Dermis microvascular lymphatic vessel endothelial cell (primary cell): ENCODE measurements at places on chromosomes 7 and 10. TPM values are rescaled to one million over a fixed set of nuclear protein-coding genes. Genes with fewer than 3 reads are reported as not detected.

- DNase-seq = no peak
Observed at GRCh38 chr10:5252177-5253037, 55.8 kb downstream of the AKR1C4 start.

GRCh38 chr7:142870566-142871259 is 14.8 kb downstream of the TRPV6 start:
- no peak for DNase-seq

Gene CCDC71L
- 40.4 and 84.3 TPM in 2 replicates for total RNA-seq

- no peak for DNase-seq
Observed at GRCh38 chr7:100211342-100211780, 8.4 kb upstream of the PVRIG start.

- DNase-seq = no peak
Observed at GRCh38 chr10:131033166-131034085, 278.1 kb downstream of the TCERG1L start.

Gene HOGA1
- 0.38 and 0.77 TPM in 2 replicates for total RNA-seq

DNA sequence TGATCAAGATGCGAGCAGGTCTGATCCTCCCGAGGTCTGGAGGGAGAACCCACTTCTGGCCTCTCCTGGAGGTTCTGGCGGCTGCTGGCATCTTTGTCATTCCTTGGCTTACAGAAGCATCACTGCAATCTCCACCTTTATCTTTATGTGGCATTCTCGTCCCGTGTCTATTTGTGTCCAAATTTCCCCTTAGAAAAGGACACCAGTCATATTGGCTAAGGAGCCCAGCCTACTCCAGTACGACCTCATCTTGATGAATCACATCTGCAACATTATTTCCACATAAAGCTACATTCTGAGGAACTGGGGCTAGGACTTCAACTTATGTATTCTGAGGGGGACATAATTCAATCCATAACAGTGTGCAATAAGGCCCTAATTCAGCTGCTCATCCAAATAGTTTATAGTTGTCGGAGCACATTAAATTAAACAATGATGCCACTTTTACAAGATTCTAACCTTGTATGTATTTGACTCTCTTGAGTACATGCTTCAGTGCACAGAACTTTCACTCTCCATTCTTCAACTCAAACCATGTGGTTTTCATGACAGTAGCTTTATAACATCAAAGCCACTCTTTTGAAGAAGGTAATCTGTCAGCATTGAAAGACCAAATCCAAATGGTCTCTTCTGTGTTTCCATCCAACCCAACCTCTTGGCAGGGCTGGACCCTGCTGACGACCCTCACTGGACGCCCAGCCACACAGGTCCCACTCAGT is 86.2 kb upstream of the DDC start:
- DNase-seq = no peak

DNA sequence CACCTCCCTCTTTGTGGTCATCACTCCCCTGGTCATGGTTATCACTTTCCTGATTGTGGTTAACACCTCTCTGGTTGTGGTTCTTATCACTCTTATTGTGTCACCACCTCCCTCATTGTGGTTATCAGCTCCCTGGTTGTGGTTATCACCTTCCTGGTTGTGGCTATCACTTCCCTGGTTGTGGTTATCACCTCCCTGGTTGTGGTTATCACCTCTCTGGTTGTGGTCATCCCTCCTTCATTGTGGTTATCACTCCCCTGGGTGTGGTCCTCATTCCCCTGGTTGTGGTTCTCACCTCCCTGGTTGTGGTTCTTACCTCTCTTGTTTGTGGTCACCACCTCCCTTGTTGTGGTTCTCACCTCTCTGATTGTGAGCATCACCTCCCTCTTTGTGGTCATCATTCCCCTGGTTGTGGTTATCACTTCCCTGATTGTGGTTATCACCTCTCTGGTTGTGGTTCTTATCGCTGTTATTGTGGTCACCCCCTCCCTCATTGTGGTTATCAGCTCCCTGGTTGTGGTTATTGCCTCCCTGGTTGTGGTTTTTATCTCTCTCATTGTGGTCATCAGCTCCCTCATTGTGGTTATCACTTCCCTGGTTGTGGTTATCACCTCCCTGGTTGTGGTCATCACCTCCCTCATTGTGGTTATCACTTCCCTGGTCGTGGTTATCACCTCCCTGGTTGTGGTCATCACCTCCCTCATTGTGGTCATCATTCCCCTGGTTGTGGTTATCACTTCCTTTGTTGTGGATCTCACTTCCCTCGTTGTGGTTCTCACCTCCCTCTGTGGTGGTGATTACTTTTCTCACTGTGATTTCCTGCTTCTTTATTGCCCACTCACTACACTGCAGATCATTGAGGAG is 106.7 kb downstream of the GPR26 start:
- DNase-seq = no peak

GRCh38 chr10:75019370-75019769 is 92.1 kb upstream of the SAMD8 start:
- peak; percentile 34 for DNase-seq

DNA sequence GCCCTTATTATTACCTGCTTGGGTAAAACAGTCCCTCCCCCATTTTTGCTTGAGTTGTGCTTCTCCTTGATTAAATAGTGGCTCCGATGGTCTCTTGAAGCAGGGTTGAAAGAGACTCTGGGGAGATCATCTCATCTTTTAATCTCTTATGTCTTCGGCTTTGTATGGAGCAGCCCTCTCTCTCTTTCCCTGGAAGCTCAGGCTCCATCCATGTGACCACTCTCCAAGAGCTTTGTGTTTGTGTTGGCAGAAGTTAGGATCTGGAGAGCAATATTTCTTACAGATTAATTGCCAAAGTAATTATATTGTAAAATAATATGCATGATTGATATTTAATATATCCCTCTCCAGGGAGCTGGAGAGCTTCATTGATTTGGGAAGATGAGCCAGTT is 76.9 kb downstream of the LRRC4 start:
- DNase-seq = no peak

DNA sequence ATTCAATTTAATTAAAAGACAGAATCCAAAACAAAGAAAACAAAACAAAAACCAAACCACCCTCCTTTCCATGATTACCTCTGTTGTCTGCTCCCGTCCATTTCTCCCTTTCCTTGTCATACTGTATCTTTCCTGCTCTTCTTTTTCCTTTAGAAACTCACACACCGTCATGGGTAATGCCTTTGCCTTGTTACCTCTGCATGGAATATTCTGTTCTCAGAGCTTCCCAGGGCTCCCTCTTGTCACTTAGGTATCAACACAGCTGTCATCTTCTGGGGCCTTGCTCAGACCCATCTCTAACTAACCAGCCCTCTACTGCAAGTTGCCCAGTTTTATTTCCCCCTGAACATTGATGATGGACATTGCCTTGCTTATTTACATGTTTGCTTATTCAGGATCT is 30.2 kb upstream of the GIMAP8 start:
- DNase-seq = no peak

Gene TRPV6
- not detected in 2 replicates for total RNA-seq

Gene SLC18A3
- total RNA-seq = not detected in 2 replicates

DNA sequence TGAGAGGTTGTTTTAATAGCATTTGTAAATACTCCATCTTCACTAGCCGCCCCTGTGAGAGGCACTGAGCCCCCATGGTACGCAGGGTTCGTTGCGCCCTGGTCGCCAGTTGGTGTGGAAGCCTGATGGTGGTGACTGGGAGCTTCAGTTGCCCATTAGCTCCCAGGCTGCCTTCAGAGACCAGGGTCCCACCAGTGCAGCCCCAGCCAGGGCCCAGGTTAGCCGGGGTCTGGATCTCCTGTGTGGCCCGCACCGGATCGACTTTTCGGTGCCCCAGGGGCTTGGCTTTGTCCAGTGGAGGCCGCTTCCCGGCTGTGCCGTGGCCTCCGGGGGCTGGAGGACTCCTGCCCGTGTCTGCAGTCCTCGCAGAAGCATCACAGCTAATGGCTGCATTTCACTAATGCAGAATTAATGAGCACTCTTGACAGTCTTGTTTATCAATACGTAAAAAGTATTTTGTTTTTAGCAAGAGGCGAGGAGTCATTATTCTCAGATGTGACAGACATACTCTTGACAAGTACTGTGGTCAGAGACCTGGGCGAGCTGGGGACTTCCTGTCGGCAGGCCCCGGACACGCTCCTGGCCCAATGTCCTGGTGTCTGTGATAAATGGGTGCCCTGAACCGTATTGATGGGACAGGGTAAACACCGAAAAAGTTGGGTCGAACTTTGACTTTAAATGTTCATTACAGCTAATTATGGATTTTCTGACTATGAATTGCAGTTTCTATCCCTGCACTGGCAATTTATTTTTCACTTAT is 99.8 kb downstream of the NKX6-2 start:
- no peak for DNase-seq

DNA sequence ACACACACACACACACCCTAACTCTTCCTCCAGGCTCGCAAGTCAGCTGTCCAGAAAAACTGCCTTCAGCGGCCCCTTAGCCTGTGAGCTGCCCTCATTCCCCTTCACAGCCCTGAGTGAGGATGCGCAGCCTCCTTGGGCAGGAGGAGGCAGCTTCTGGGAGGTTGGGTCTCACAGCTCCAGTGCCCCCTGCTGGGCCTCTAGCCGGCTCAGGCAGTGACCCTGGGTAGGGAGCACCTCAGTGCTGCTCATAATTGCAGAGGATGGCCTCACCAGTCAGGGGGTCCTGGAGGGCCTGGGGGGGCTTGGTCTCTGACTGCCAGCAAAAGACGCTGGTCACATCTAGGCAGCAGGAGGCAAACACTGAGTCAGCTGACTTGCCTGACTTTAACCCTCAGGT is 43.7 kb downstream of the ZNF273 start:
- DNase-seq = no peak

Gene C10orf62
- total RNA-seq = not detected in 2 replicates

Gene OR2A12
- total RNA-seq = not detected in 2 replicates

Gene LIPK
- not detected in 2 replicates for total RNA-seq

- no peak for DNase-seq
Observed at GRCh38 chr7:2637505-2638223, 5.9 kb downstream of the TTYH3 start.

- no peak for DNase-seq
Observed at GRCh38 chr10:120161111-120161510, 268.6 kb downstream of the SEC23IP start.

- DNase-seq = no peak
Observed at GRCh38 chr7:94907026-94907810, at the start of gene PPP1R9A. Gene PPP1R9A (plus strand): TSS chr7:94907594. CDS start chr7:94910114, 2,520 bp downstream.

DNA sequence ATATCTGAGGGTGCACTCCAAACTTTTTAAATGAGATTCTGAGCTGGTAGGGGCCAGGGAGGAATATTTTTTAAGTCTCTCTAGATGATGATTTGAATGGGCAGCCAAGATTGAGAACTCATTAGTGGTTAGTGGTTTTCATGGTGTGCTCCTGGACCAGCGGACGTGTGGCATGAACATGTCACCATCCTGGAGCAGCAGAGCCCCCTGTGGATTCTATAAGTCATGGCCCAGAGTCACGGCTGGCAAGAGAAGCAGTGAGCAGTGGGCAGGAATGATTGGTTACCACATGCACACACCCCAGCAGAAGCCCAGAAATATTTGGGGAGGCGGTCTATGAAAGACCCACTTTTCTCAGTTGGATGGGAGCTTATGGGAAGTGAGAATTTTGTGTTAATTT is 21.2 kb upstream of the UCN3 start:
- DNase-seq = peak; percentile 12

- DNase-seq = peak; percentile 78
Observed at GRCh38 chr10:94403380-94404213, 1.3 kb downstream of the TBC1D12 start.

- no peak for DNase-seq
Observed at GRCh38 chr10:119337223-119337622, 129.9 kb downstream of the GRK5 start.
